GM19239 (cell line): ENCODE measurements at places on chromosomes 5 and 9.

DNA sequence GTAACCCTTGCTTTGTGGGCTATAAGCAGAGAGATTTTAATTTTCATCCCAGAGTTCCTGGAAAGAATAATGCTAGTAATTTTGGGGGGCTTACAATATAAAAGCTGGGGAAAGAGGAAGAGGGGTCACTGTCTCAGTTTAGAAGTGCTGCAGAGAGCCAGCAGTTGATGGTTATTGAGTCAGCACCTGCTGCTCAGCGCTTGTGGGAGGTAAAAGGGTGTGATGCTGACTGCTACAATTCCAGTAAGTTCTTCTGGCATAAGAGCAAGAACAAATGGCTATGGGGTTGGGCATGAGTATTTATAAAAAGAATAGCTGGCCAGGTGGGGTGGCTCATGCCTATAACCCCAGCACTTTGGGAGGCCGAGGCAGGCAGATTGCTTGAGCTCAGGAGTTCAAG, 88.5 kb downstream of the MAST4 start:
- DNase-seq: no peak

DNA sequence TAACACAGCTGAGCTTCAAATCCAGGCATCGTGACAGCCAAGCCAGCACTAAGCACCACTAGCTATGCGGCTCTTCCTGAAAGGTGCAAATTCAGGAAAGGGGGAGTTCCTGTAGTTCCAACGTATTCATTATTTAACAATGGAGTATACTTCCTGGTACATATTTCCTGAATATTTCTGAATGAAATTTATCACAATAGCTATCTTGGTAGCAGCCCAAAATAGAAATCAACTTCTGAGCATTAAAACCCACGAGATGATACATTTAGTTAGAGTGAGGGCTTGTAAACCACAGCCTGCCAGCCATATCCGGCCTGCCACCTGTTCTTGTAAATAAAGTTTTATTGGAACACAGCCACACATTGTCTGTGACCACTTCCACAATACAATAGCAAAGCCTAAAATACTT, 109.7 kb upstream of the RETREG1 start:
- DNase-seq: no peak

GRCh38 chr9:123848447-123849085, 81.4 kb downstream of the DENND1A start:
- no peak for DNase-seq

- DNase-seq: no peak
These were observed 1349.6 kb upstream of the C9orf72 start for GRCh38 chr9:28922891-28923290.

DNA sequence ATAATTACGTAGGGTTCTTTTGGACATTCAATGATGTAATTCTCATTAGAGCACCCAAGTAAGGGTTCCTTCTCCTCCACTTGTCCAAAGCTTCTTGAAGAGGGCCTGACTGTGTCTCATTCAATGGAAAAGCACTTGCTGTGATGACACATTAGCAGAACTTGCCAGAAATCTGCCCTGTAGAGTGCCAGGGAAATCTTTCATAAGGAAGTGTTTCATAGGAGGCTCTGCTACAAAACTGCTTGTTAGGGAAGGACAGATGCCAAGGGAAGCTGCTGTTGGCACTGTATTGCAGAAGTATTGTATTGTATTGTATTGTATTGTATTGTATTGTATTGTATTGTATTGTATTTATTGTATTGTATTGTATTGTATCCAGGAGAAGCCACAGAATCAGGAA, 45.5 kb upstream of the MPDZ start:
- no peak for DNase-seq

- no peak for DNase-seq
These were observed 19.5 kb upstream of the IRF1 start for GRCh38 chr5:132510076-132510475.

DNA sequence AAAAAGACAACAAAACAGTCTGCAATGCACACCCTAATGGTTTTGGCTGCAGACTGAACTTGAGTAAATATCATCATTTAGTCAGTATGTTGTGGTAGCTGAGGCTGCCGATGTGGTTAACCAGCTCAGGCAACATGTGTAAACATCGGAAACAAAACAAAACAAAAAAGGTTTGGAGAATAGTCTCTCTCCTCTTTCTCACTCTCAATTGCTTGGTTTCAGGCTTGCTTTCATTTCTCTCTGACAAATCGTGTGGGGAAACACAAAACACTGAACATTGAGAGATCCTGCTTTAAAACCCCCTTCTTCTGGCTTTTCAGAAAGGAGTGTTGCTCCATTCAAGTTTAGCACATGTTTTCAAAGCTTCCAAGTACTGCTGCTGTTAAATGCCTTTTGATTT, 453.3 kb downstream of the BNC2 start:
- DNase-seq: no peak

DNA sequence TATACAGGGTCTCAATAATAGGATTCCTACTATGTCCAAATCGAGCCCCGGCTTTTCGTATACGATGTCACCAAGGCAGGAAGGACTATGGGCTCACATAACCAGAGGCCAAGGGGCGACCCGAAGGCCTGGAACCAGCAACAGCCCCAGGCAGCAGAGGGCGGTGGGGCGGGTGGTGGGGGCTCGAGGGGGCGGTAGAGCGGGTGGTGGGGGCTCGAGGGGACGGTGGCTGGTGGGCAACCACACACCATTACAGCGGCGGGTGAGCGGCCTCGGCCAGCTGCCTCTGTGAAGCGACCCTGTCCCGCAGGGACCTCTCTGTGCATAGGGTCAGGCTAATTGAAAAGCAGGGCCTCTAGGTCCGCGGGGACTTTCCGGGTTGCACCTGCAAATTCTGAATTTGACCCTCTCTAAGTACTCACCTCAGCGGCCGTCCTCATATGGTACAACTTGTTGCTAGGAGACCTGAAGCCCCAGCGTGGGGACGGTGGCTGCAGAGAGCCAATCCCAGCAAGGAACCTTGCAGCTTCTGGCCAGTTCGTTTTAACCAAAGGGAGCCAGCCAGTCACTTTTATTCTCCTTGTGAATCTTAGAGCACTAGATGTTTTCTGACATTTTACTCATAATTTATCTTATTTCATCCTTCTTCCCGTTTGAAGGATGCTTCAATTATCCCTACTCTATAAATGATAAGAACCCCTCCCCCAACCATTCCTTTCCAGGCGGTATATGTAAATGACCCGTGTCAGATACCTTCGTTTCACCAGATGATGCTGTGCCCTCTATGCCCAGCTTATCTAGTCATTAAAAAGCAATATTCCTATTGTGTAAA, at the start of gene NME5:
NME5 (minus strand) TSS at position 480 of the 832 bp plus-strand sequence. CDS start 648 bp downstream, outside the sequence.
- peak; percentile 16 for DNase-seq

- DNase-seq: no peak
These were observed 594.5 kb downstream of the PDE4D start for GRCh38 chr5:59299006-59299405.
